ENCODE measurements at places on chromosomes 3 and 15.

GRCh38 chr3:127691489-127691888 is 18.7 kb downstream of the ABTB1 start:
- DNase-seq: no peak

DNA sequence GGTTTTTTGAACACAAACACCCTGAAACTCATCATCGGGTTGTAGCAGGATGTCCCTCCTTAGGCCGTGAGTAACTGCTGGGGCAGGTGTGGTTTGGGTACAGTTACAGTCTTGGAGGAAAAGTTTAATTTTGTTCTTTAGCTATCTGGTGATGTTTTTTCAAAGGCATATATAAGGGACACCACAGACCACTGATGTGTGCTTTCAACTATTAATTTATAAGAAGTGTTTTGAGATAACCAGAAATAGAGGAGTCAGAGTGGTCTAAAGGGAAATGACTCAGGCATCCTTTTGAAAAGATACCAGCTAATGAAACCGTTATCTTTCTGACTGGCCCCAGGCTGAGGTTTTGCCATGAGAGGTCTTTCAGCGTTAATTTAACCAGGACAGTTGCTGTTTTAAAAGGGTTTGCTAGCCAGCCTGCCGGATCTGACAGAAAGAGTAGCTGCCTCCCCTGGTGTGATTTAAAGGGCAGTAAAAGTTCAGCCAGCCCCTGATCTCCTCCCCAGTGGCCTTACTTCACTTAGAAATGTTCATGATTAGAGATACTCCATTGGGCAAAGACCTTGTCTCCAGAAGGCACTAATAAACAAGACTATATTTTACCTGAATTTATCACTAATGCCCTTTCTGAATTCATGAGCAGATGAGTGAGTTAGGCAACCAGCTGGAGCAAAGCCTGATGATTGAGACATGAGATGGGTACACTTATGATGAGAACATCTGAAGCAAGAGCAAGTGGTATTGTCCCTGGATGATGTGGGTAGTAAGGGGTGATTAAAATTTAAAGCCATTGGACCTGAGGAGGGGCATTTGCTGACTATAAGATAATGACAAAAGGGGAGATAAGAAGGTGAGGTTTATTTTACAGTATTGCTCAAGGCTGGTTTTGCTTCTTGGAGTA is 482.5 kb upstream of the TBL1XR1 start:
- DNase-seq: peak; percentile 50

- DNase-seq: peak; percentile 26
Observed at GRCh38 chr15:67114846-67115585, 49.6 kb downstream of the SMAD3 start.

GRCh38 chr3:180888992-180889560 is 23.4 kb upstream of the FXR1 start:
- DNase-seq: no peak

- DNase-seq: no peak
Observed at GRCh38 chr15:59590027-59590426, 21.6 kb upstream of the GCNT3 start.

DNA sequence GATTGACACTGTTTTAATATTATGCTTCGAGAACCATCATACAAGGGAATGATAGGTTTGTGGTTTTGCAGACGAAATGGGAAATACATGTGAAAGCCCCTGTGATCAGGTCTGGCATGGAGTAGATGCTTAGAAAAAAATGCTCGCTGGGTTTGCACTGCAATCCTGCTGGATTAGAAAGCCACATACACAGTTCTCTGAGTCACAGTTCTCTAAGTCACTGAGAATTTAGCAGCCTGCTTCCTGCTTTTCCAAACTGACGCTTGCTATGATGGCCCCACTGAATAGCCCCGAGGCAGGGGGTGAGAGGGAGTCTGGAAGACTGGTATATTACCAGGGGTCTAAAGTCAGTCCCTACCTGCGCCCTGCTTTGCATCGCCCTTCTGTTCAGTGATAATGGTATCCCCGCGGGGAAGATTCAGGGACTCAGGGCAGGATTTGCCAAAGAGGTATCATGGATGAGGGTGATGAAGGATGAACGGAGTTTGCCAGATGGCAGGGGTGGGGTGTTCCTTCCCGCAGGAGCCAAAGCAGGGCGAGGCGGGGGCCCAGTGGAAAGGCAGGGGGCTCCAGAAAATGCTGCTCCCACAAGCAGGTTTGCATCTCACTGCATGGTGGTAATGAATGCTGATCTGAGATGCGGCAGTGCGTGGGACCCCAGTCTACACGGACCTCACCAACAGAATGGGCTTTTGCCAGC is 82.3 kb downstream of the IQSEC1 start:
- DNase-seq: peak; percentile 84

DNA sequence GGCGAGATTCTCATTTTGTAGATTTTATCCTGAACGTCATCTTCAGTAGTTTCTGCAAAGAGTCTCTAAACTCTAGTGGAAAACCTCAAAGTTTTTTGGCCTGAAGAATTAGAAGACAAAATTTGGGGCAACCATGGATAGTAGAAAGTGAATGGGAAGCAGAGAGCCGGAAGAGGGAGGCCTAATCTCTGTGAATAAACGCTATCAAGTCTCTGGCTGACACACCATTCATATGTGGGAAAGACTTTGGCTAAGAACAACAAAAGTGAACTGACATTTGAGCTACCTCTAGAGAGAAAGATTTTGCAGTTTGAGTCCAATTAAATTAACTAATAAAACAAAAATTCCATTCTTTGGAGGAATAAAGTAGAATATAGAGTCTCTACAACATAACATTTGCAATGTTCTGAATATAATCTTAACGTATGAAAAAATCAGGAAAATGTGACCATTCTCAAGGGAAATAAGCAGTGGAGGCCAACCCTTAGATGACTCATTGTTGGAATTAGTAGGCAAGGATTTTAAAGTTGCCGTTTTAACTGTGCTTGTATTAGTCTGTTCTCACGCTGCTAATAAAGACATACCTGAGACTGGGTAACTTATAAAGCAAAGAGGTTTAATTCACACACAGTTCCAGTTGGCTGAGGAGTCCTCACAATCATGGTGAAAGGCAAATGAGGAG is 184.6 kb downstream of the C3orf38 start:
- no peak for DNase-seq

DNA sequence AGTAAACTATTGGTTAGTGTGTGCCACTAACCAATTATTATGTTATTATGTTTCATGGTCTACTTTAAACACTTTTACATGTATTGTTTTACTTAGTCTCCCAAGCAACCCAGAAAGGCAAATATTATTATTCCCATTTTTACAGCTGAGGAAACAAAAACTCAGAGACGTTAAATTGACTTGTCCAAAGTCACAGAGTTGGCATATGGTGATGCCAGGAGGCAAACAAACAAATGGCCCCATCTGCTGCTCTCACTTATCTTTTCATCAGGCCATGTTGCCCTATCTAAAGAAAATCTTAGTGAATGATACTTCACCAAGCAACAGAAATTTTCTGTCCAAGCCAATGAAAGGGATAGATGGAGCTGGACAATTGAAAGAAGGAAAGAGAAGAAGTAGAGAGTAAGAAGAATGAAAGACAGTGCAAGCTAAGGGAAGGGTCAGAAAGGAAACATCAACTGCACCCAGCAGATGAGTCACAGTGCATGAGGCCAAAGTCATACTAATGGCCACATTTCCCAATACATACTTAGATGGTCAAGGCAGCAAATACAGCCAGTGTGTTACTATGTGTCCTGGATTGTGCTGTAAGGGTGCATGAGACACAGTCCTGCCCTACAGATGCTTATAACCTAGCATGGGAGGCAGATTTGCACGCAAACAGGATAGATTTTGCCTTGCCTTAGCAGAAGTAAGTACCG is 266.9 kb downstream of the KCNMB2 start:
- DNase-seq: peak; percentile 12

Data from EL (cell line).